NCI-H526 treated with DMSO at 0.1 percent for 48 hours (cell line): ENCODE measurements at places on chromosomes 3 and 15.

GRCh38 chr15:98063871-98064270 lies 103.4 kb downstream of the ARRDC4 start:
- DNase-seq = no peak

- DNase-seq = no peak
These were observed 273.5 kb upstream of the SEMA6D start for GRCh38 chr15:47443839-47444238.

DNA sequence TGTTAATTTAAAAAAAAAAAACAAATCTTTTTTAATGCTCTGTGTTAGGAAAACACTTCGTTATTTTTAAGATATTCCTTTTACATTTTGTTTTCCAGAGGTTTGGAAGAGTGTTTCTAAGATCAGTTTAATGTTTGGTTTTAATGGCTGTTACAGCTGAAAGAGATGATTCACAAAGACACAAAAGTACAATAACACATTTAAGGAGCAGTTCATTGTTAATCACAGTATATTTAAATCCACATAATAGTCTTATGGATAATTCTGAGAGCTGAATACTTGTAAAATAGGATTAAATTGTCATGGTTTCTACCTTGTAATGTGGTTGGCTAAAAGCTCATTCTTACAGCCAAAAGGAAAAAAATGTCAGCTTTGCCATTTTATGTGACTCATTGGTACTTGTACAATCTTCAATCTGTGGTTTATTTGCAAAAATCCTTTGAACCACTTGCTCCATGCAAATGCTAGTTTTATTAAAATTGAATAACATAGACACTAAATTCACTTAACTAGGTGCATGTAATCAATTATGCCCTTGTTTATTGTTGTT lies 426.4 kb downstream of the NLGN1 start:
- no peak for DNase-seq

DNA sequence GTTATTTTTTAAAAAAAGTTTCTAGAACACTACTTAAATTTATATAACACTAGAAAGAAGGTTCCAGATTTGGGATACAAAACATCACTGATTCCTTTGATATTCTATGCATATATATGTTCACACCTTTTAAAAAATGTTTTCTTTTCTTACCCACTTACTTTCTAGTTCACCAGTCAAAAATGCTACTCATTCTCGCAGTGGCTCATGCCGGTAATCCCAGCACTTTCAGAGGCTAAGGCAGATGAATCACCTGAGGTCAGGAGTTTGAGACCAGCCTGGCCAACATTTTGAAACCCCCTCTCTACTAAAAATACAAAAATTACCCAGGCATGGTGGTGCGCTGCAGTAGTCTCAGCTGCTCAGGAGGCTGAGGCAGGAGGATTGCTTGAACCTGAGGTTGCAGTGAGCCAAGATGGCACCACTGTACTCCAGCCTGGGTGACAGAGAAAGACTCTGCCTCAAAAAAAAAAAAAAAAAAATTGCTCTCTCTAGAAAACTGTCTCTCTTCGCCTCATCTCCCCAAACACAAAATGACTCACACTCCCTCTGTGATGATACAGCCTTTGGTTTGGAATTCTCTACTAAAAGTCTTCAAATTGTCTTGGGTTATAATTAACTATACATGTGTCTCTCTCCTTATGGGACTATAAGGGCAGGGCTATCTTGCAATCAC lies 52.6 kb upstream of the TGFBR2 start:
- no peak for DNase-seq

- DNase-seq = no peak
These were observed 67.9 kb upstream of the SLC2A2 start for GRCh38 chr3:171094411-171094810.

- no peak for DNase-seq
These were observed 291.0 kb upstream of the TGFBR2 start for GRCh38 chr3:30315447-30315846.

GRCh38 chr3:188608401-188608800 lies 454.4 kb downstream of the LPP start:
- DNase-seq = no peak

DNA sequence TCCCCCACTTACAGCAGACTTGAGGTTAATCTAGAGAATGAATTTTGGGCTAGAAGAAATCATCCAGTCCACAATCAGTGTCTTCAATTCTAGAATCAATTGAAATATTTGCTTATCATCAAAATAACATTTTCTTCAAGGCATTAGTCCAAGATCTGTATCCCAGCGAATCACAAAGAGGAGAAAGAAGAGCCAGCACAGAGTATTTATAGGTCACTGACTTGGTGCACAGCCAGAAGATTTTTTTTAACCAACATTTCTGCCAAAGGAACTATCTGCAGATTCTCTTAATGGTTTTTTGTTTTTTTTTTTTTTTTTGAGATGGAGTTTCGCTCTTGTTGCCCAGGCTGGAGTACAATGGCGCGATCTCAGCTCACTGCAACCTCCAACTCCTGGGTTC lies 178.2 kb downstream of the TNIK start:
- no peak for DNase-seq

DNA sequence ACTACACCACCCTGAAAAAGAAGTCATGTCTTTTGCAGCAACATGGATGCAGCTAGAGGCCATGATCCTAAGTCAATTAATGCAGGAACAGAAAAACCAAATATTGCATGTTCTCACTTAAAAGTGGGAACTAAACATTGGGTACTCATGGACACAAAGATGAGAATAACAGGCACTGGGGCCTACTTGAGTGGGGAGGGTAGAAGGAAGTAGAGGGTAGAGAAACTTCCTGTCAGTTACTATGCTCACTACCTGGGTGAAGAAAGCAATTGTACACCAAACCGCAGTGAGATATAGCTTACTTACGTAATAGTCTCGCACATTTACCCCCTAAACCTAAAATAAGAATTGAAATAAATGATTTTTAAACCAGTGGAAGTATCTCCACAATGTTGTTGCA lies 480.5 kb upstream of the ARRDC4 start:
- no peak for DNase-seq

DNA sequence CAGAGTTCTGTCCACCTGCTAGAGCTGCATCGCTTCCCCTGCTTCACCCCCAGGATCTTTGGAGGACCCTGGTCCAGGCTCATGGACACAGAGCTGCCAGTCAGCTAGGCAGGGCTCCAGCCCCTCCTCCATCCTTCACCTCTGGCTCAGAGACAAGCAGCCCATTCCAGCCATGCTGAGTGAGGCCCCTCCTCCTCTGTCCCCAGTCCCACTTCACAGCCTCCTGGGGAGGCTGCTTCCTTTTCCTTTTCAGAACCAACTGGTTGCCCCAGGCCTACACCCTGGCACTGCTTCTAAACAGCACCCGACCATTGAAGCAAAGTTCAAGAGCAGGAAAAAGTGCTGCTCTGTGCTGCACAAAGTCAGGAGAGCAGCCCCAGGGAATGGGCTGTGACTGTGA lies 22.2 kb downstream of the IQSEC1 start:
- no peak for DNase-seq

- DNase-seq = no peak
These were observed 112.2 kb upstream of the SLC4A7 start for GRCh38 chr3:27596334-27596841.

- no peak for DNase-seq
These were observed 7.3 kb downstream of the PRR23E start for GRCh38 chr3:127200086-127200691.

GRCh38 chr3:58173029-58173668 lies 37.6 kb downstream of the DNASE1L3 start:
- no peak for DNase-seq

GRCh38 chr3:118102737-118103136 lies 931.9 kb downstream of the IGSF11 start:
- peak; percentile 1 for DNase-seq

DNA sequence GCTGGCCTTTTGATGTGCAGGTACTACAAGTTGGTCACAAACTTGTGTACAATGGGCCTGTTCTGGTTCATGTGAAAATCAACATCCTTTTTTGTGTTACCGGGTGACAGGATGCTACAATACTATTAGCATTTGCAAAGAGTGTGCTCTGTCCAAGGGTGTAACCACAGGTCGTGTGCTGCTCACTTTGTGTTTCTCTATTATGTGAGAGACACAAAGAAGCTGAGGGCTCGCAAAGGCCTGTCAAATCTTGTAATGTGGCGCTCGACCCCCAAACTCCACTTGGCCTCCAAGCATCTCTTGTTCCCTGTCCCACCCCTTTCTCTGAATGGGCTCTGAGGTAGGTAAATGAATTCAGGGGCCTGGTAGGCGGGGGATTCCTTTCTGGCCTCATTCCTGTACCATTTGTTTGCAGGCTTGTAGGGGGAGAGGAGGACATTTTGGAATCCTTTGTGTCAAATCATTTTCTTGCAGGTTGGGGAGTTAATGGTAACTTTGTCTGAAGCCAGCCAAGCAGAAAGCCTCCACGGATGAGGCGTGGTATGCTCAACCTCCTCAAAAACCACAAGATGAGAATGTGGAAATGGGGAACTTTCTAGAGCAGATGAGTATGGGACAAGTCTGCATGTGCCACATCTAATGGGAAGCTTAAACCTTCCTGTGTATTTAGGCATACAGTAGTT lies 109.1 kb downstream of the OPA1 start:
- no peak for DNase-seq

- no peak for DNase-seq
These were observed 14.2 kb downstream of the ZNF80 start for GRCh38 chr3:114223143-114223542.

- no peak for DNase-seq
These were observed 19.7 kb downstream of the STARD5 start for GRCh38 chr15:81304226-81304625.

GRCh38 chr15:57440167-57440566 lies 63.9 kb downstream of the CGNL1 start:
- DNase-seq = no peak

DNA sequence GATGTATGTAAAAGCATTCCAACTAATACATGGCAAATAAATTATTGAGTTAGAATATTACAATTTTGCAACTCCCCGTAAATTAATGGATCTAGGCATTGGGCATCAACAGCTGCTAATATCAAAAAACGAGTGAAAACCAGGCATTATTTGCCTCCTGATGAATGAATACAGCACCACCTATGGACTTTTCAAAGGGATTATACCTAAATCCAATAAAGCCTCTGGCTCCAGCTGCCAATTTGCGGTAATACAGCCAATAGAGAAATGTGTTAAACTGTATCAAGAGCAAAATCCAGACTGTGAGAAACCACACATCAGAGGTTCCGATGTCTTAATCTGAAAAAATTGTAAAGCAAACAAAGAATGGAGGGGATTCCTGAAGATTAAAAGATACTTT lies 16.3 kb upstream of the A4GNT start:
- DNase-seq = no peak

DNA sequence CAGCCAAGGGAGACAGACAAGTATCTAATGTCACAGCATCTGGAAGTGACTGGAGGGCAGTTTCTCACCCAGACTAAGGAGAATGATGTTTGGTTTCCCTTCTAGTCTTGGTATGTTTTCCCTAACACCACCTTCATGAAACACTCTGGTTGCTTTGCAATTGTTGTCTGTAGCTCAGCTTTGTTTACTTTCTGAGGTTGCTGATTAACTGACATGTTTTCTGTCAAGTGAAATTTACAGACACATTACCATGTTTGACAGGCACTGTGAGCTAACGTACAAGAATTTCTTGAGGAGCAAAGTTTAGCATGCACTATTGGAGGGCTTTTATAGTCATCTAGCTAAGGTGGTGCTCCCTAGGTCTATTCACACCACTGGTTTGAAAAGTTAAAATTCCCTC lies 131.6 kb upstream of the NECTIN3 start:
- no peak for DNase-seq

DNA sequence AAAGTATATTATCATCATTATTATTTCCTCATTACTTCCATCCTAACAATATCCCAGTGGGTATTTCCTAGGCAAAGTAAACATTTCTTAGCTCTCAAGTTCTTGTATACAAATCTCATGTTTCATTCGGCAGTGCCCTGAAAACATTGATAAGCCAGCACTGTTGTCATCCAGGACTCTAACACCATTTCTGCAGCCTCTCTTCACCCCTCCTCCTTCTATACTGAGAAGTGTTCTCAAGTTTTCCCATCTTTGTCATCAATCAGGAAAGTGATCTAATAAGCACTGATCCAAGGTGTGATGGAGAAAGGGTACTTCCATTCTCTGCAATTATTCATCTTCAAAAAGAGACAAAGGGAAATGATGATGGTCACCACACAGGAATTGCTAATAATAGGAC lies 168.4 kb upstream of the CCDC54 start:
- no peak for DNase-seq

DNA sequence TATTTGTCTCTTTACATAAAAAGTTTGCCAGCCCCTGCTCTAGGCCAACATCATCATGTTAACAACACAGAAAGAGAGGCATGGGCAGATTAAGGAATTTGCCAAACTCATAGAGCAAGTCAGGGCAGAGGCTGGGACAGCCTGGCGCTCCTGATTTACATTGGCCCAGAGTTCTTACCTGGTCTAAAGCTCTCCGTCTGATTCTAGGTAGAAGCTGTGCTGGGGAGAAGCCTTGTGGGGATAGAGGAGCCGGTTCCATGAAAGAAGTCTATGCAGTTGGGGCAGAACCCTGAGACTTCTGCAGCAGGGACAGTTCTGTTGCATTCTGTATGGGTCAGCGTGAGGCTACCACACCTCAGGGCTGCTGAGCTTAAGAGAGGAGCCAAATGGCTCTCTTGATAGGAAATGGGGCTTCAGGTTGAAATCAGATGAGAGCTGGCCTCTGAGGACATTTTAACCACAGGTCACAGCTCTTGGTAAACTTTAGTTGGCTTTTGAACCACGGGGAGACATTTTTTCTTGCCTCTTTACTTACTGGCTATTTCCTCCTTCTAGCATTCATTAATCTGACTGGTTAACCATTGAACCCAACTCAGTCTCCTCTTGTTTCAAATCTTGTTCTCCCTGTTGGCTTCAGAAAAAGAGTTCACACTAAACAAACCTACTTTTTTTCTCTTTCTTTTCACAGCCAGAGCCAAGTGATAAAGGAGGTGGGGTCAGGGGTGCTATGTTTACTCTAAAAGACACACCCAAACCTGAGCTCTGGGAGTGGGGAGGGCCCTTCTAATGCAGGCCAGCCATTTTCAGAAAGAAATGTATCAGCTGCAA lies 250.7 kb downstream of the OPA1 start:
- DNase-seq = no peak

DNA sequence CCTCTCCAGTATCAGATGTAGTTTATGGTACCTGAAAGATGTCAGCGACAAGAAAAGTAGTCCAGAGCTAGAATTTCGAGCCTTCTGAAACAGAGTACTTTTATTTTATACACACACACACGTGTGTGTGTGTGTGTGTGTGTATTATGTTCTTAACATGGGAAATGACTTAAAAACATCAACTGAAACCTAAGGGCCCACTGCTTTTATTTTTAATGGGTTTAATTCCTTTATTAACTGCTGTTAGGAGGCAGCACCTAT lies 1.9 kb downstream of the TCF12 start:
- no peak for DNase-seq
